ENCODE measurements at places on chromosomes 1 and 21.

GRCh38 chr21:29504751-29505321 lies 206.1 kb downstream of the BACH1 start:
- no peak for DNase-seq

- no peak for DNase-seq
Measured at GRCh38 chr1:161082996-161083747, 6.2 kb downstream of the NECTIN4 start.

GRCh38 chr1:198491596-198491995 lies 48.9 kb downstream of the ATP6V1G3 start:
- DNase-seq: no peak

DNA sequence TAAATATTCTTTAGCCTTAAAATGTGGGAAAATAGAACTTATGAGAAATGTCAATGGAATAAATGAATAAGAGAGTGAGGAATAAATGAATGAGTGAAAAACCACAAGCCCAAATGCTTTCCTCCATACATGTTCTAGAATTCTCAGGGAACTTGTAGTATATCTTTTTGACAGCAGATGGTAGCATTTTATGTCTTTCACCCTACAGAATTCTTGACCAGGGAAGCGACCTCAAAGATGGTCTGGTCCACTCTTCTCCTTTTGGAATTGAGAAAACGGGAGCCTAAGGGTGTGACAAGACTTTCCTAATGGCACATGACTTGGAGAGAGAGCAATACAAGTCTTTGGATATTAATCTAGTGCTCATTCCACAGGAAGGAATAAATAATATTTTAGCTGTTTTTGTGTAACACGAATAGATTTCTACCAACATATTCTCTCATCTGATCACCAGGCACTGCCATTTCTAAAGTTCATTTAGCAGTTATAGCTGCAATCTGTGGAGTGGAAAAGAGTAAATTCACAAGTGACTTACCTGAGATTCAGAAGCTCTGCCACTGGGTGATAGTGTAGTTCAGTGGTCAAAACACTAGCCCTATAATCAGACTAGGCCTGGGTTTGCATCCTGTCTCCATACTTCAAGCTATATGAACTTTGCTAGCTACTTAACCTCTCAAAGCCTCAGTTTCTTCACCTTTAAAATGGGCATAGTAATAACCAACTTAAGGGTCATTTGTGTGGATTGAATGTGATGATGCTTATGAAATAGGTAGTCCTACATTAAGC lies 15.0 kb upstream of the F5 start:
- DNase-seq: no peak

- peak; percentile 42 for DNase-seq
Measured at GRCh38 chr1:163656095-163656759, 334.5 kb downstream of the NUF2 start.

GRCh38 chr1:102241431-102242338 lies 245.0 kb upstream of the OLFM3 start:
- DNase-seq: no peak

GRCh38 chr1:201597551-201598230 lies 58.8 kb downstream of the NAV1 start:
- DNase-seq: no peak

GRCh38 chr1:171379846-171380245 lies 65.9 kb downstream of the FMO4 start:
- DNase-seq: no peak

DNA sequence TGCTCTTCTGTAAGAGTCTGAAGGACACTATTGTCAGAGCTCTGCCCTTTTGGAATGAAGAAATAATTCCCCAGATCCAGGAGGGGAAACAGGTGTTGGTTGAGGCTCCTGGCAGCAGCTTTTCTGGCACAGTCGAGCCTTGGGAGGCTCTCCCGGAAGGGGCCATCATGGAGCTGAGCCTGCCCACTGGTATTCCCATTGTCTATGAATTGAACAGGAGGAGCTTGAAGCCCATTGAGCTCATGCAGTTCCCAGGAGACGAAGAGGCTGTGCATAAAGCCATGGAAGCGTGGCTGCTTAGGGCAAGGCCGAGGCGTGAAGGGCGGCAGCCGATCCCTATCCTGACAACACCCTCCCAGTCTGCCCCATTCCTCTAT lies 26.6 kb downstream of the UBE4B start:
- no peak for DNase-seq

DNA sequence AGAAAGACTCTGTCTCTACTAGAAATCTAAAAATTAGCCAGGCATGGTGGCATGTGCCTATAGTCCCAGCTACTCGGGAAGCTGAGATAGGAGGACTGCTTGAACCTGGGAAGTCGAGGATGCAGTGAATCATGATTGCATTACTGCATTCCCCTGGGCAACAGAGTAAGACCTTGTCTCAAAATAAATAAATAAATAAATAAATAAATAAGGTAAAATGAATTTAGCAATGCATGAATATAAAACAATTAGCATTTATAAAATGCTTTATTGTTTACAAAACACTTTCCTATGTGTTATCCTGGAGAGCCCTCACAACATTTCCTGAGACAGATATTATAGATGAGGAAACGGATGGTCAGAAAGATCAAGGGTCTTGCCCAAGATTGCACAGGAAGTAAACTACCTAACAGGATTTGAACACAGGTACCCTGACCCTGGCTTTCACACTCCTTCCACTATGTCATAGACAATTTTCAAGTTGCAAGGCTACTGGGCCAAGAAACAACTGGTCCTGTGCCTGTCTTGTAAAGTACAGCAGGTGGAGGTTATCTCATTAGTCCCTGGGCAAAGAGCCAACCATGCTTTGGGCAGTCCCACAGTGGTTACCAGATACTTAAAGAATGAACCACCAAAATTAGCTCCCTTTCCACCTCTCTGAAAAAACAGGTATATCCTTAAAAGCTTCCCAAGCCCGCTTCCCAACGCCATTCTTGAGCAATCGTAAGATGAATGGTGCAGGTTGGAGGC lies 15.4 kb upstream of the VSIG8 start:
- DNase-seq: no peak

- DNase-seq: peak; percentile 71
Measured at GRCh38 chr1:1432951-1433803, 2.3 kb upstream of the VWA1 start.

- no peak for DNase-seq
Measured at GRCh38 chr1:198677027-198677426, 38.2 kb downstream of the PTPRC start.

GRCh38 chr1:231600458-231600976 lies 26.1 kb upstream of the DISC1 start:
- DNase-seq: no peak

DNA sequence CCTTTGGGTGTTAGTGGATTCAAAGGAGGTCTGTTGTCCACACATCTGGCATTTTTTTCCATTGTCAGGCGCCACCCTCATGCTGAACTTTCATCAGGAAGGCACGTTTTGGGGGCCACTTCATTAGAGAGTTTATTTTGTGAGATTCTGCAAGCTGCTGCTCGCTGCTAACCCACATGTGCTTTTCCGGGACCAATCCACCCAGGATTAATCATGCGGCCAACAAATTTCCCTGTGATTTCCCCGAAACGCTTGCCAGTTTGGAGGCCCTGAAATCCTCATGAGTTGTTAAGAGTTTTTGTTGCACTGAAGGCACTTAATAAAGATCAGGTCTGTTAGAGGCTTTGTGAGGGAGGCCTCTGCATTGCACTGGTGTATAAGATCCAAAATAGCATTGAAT lies 2.4 kb downstream of the PDPN start:
- no peak for DNase-seq

DNA sequence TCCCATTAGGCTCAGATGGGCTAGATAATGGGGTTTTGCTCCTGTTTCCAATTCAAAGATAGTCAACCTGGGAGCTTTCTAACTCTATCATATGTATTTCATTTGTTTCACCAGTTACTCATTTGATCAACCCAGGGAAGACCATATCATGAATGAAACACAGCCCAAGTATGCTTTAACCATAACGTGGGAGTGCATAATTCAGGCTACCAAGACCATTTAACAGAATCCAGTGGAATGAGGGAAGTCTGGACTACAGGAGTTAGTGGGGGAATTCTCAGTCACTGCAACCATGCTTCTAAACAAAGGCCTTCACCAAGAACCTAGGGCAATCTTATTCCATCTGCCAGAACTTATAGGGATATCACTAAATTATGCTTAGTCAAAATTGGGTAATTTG lies 15.0 kb upstream of the SLC16A1 start:
- no peak for DNase-seq

GRCh38 chr1:92877792-92878191 lies 46.0 kb downstream of the RPL5 start:
- DNase-seq: no peak

GRCh38 chr1:231383159-231383860 lies 38.8 kb downstream of the EGLN1 start:
- no peak for DNase-seq

DNA sequence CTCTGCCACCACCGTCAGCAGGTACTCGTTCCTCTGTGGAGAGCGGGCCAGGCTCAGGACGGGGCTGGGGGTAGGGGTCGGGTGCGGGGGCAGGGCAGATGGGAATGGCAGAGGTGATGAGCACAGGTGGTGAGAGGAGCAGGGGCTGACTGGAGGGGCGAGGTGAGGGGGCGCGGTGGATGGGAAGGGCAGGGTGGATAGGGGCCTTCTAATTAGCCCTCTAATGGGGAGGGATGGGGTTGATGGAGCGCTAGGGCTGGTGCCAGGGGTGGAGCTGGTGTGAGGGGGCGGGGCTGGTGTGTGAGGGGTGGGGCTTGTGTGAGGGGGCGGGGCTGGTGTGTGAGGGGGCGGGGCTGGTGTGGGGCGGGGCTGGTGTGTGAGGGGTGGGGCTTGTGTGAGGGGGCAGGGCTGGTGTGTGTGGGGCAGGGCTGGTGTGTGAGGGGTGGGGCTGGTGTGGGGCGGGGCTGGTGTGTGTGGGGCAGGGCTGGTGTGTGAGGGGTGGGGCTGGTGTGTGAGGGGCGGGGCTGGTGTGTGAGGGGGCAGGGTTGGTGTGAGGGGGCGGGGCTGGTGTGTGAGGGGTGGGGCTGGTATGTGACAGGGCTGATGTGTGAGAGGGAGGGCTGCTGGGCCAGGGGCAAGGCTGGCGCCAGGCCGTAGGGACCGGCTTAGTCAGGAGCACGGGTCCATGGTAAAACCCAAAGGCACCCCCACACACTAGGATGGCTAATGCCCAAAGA lies 5.9 kb downstream of the KRTAP10-1 start:
- no peak for DNase-seq

DNA sequence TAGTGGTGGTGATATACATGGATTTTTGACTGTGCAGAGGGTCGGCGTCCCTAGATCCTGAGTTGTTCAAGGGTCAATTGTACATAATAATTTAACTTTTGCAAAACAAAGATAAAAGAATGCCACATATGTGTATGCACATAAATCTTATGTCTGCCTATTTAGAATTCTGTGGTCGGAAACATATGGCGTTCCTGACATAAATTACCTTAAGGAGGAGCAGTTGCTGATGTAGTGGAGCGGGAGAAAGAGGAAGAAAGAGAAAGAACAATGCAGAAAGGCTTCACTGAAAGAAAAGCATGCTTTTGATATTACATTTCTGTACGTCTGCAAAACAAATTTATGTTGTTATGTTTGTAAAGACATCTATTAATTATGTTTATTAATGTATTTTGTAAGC lies 40.0 kb downstream of the S1PR1 start:
- no peak for DNase-seq

GRCh38 chr1:93441589-93441988 lies 6.3 kb upstream of the FNBP1L start:
- no peak for DNase-seq

- DNase-seq: no peak
Measured at GRCh38 chr1:58035523-58035922, 511.0 kb downstream of the OMA1 start.

GRCh38 chr1:243970077-243970476 lies 81.0 kb upstream of the ZBTB18 start:
- no peak for DNase-seq

DNA sequence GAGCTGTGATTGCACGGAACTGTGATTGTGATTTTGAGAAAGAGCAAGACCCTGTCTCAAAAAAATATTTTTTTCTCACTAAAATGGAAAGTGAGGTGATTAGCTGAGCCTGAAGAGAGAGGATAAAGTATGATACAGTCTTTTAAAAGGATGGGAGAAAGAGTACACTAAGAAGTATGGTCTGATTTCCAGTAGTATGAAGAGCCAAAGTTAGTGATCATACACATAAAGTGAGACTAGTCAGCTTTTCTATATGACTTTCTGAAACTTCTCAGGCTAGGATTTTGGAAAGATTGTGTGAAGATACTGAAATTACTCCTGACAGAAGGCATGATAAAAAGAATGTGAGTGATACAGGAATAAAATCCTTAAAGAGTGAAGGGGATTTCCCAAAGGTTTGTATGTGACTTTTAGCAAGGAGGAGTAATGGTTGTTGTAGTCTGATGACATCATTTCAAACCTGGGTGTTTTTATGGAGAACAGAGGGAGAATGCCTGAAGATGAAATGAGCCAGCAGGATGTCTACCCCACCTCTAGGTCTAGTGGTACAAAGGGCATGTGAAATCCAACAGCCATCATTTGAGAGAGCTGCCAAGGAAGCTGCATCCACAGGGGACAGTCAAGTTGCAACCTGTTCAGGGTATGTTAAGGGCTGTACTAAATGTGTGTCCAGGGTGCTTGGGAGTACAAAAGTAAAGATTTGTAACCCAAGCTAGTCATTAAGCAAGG lies 157.7 kb downstream of the PIK3R3 start:
- no peak for DNase-seq

DNA sequence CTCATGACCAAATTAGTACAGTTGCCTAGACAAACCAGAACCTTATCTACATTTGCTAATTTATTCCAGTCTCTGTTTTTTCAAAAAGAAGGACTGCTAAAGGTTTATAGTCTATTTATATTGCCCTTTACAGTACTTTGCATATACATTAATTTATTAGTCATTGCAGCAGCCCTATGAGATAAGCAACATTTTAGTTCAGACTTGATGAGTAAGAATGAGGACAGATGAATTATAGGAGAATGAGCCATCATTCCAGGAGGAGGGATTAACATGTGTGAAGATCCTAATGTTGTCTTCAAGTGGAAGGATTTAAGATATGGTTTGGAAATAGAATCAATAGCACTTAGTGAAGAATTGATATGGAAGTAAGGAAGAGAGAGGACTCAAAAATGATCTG lies 152.4 kb downstream of the KCTD3 start:
- DNase-seq: no peak

GRCh38 chr1:27527890-27528817 lies 38.2 kb upstream of the WASF2 start:
- DNase-seq: peak; percentile 85

DNA sequence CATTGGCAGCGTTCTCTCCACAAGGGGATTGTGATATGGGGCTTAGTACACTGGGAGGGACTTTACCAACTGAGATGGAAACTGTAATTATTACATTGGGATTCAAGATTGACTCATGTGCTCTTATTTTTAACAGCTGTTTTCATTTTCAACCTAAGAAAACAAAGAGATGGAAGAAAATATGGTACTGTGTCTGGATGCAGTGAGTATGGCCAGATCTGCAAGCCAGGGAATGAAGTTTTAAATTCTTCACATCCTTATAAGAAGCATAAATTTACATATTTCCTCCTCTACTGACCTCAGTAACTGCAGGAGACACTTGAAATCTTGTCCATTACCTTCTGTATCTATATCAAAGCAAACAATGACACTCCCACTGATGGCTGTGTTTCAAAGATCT lies 81.5 kb upstream of the EDEM3 start:
- no peak for DNase-seq

- no peak for DNase-seq
Measured at GRCh38 chr21:32753818-32754585, 17.6 kb downstream of the PAXBP1 start.

Measured in retina (tissue), 1 donor.